ENCODE measurements at places on chromosomes 13 and 19. TPM values are rescaled to one million over a fixed set of nuclear protein-coding genes. Genes with fewer than 3 reads are reported as not detected.

Gene APOE
- total RNA-seq: 1.5 TPM

Gene POSTN
- 0.29 TPM for total RNA-seq

Gene ZSCAN22
- 3.6 TPM for total RNA-seq

Gene SMIM24
- total RNA-seq: not detected

Gene KLK3
- total RNA-seq: not detected

Gene CCDC9
- total RNA-seq: 26.9 TPM

Gene SYCN
- not detected for total RNA-seq

Gene ZNF610
- 0.97 TPM for total RNA-seq

Gene ZNF865
- 10.1 TPM for total RNA-seq

Gene FLT1
- total RNA-seq: 178 TPM

DNA sequence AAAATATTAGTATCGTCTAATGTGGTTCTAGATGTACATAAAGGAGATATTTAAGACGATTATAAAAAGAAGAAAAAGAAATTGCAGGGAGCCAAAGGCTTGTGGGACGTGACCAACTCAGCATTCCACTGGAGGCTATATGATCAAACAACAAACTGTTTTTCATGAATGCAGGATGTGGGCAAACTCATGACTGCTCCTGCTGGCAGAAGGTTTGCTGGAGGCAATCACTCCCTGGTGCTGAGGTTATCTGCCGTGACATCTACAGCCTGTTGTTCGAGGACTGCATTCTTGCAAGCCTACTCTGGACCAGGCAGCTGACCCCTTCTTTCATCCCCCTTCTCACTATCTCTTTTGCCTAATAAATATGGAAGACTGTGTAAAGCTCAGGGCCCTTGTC, 518.1 kb downstream of the UQCRFS1 start:
- H3K36me3 ChIP-seq: no peaks in the 10 kb centered on the region
- no peak for DNase-seq
- no peak overlapping the region for H3K27ac ChIP-seq
- no peak overlapping the region for H3K4me3 ChIP-seq

DNA sequence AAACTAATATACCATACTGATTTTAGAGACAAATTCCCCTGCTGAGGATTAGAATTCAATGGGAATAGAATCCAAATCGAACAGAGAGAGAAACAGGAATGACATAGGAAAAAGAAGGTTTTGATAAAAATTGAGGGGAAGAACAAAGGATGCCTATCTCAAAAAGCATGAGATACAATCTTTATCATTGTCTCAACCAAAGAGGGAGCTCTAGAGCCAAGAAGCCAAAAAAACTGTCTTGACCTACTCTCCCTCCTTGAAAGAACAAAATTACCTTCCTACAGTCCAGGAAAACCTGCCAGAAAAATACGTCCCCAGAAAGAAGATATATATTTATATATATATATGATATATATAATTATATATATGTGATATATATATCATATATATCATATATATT, 39.2 kb upstream of the MIR17HG start:
- H3K4me3 ChIP-seq: no peak overlapping the region
- H3K36me3 ChIP-seq: no peaks in the 10 kb centered on the region
- H3K27ac ChIP-seq: no peak overlapping the region
- DNase-seq: no peak

- no peaks in the 10 kb centered on the region for H3K36me3 ChIP-seq
- no peak overlapping the region for H3K27ac ChIP-seq
- peaks cover 48% of the 10 kb centered on the region for H3K27me3 ChIP-seq
These were observed 3.2 kb downstream of the NPAS1 start for GRCh38 chr19:47022541-47023447.

DNA sequence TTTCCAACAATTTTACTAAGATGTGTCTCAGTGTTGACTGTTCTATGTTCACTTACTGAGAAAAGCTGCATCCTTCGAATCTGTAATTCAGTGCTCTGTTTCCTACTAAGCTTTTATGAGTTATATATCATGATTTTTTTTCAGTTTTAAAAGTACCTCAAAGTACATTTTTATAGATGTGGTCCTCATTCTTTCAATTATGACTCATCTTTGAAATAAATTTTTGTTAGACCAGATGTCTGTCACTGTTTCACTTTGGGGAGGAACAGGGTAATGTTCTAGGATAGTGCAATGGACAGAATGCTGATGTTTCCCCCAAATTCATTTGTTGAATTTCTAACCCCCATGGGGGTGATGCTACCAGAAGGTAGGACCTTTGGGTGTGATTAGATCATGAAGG, 74.8 kb downstream of the NALCN start:
- no peak overlapping the region for H3K27ac ChIP-seq
- H3K4me3 ChIP-seq: no peak overlapping the region
- DNase-seq: no peak
- H3K4me1 ChIP-seq: peaks cover 14% of the 10 kb centered on the region
- no peaks in the 10 kb centered on the region for H3K36me3 ChIP-seq
- no peaks in the 10 kb centered on the region for H3K27me3 ChIP-seq

DNA sequence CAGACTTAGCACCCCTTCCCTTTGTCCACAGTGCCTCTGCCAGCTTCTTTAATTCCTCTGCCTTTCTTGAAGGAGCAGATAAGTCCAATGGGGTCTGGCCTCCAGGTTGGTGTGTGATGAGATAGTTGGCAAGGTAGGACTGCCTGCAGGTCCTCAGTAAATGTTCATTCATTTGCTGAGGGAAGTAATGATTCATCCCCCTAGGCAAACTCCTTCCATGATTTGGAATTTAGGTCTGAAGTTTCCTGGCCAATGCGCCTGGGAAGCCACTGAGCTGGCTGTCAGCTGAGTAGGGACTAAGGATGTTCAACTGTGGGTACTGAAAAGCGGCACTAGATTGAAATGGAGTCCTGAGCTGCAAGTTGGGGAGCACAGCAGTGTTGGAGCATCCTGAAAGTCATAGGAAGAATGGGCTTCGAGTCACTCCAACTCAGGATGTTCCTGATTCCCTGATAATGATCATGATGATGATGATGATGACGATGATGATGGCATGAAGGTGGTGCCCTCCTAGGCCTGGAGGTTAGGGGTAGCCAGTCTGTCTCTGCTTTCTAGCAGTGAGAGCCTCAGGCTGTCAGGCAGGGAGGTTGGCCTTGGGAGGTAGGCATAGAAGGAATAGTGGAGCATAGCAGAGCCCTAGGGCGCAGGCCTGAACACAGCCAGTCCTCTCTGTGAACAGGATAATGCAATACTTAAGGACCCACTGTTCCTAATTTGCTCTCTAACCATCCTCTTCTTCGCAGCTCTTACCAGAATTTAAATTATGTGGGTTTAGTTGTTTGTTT, 44.7 kb downstream of the COL4A2 start:
- peaks cover 2% of the 10 kb centered on the region for H3K27me3 ChIP-seq
- no peak overlapping the region for H3K27ac ChIP-seq
- no peak overlapping the region for H3K4me3 ChIP-seq
- peaks cover 28% of the 10 kb centered on the region for H3K4me1 ChIP-seq
- no peak for DNase-seq

DNA sequence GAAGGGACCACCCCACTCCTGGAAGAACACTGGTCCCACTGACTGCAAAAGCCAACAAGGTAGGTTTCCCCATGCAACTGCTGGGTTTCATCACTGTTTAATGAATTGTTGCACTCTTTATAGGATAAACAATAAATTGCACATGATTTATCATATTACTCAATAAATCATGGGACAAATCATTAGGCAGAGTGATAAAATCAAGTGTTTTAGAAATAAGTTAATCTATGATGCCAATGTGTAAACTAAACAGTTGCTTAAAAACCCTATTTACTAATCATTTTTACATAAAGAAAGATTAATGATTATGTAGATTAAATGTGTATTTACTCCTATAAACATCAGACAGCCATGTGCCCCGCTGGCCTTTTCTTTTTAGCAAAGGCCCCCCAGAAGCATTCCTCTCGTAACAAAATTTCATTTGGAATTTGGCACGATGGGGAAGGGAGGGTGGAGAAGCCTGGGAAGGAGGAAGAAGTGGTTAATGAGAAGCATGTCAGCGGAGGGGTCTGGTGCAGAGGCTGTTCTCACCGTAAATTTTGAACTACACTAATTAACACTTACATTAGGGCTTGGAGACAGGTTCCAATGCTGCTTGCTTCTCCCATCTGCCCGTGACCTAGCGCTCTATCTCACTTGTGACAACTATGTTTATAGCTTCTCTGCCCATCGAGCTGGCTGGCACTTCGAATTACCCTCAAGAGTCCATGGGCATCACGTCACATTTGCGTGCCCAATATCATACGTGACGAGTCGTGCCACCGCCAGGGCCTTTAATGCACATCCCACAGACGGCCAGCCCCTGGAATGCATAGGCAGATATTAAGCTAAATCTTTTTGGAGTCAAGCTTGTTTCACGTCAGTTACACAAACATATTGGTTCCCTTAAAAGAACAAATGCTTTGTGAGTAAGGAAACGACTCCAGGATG, 357.7 kb upstream of the TSHZ3 start:
- H3K36me3 ChIP-seq: no peaks in the 10 kb centered on the region
- H3K27ac ChIP-seq: no peak overlapping the region
- no peaks in the 10 kb centered on the region for H3K27me3 ChIP-seq
- H3K4me1 ChIP-seq: no peaks in the 10 kb centered on the region

DNA sequence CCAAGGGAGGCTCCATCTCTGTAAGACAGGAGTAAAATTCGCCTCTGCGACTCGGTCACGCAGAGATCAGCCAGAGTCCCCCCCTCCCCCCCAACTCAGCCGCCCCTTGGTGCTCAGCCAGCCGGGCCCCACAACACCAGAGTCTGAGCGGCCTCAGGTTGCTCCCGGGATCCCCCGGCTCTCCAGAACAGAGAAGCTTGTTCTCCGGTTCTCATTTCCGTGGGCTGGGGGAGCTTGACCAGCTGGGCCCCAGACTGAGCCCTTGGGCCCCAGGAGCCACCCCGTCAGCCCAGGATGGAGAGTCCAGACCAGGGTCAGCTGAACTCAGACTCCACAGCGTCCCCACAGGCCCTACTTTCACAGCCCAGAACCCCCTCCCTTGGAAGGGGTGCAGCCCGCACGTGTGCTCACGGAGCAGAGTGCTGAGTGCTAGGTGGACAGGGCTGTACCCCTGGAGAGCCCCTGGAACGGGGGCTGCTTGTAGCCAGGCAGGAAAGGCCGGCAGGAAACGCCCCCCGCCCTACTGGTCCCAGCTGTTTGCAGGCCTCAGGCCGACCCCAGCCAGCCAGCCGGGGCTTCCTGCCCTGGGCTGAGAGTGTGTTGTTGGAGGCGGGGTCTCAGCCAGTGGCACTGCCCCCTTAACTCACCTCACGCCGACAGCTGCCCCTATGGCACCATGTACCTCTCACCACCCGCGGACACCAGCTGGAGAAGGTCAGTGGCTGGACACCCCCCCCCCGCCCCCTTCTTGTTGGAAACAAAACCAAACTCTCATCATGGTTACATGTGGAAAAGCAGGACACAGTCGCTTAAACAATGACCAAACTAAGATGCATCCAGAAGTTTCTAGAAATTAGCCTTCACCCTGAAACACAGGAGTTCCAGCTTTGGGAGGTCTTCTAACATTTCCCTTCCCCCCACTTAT, 44.4 kb downstream of the COMP start:
- no peak overlapping the region for H3K27ac ChIP-seq
- no peaks in the 10 kb centered on the region for H3K27me3 ChIP-seq
- H3K4me3 ChIP-seq: no peak overlapping the region
- H3K36me3 ChIP-seq: no peaks in the 10 kb centered on the region
- DNase-seq: no peak
- H3K4me1 ChIP-seq: no peaks in the 10 kb centered on the region

- no peaks in the 10 kb centered on the region for H3K4me1 ChIP-seq
- no peak overlapping the region for H3K27ac ChIP-seq
- H3K4me3 ChIP-seq: no peak overlapping the region
- DNase-seq: no peak
- H3K36me3 ChIP-seq: no peaks in the 10 kb centered on the region
- H3K27me3 ChIP-seq: no peaks in the 10 kb centered on the region
These were observed 38.6 kb downstream of the KCNRG start for GRCh38 chr13:50053844-50054243.

- no peak overlapping the region for H3K4me3 ChIP-seq
- H3K36me3 ChIP-seq: peaks cover 9% of the 10 kb centered on the region
- H3K27me3 ChIP-seq: no peaks in the 10 kb centered on the region
- no peak overlapping the region for H3K27ac ChIP-seq
- H3K4me1 ChIP-seq: no peaks in the 10 kb centered on the region
These were observed 35.7 kb downstream of the TFDP1 start for GRCh38 chr13:113620036-113620796.

DNA sequence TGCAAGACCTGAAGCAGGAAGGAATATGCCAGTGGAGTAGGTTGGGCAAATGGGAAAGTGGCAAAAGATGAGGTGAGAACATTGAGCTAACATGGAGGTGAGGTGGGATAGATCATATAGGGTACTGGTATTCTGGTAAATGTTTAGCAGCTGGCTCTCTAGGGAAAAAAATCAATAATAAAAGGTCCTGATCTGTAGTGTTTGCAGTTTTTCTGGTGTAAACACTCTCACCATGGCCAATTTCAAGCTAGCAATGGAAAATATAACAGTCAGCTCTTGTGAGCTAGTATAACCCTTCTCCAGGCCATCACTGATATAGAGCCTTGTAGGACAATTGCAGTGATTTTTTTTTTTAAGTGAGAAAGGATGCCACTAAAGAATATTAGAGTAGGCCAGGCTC, 31.3 kb downstream of the RFC3 start:
- no peak for DNase-seq
- no peak overlapping the region for H3K27ac ChIP-seq
- no peaks in the 10 kb centered on the region for H3K36me3 ChIP-seq

DNA sequence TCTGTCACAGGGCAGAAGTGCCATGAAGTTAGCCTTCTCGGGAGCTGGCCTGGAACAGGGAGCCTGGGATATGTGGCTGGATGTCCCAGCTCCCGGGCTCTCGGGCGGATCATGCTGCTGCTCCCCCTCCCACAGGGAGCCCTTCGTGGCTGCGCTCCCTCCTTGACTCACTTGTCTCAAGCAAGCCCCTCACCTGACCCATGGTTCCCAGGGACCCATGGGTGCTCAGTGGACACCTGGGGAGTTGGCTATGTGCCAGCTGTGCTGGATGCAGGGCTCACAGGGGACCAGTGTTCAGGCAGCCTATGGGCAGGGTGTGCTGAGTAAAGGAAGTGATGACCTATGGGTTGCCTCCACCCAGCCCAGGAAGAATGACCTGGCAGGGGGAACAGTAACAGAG, 213.1 kb upstream of the SGCG start:
- H3K27me3 ChIP-seq: no peaks in the 10 kb centered on the region
- H3K4me1 ChIP-seq: no peaks in the 10 kb centered on the region
- no peaks in the 10 kb centered on the region for H3K36me3 ChIP-seq

Data from endothelial cell of umbilical vein (primary cell).